Activated CD8-positive, alpha-beta memory T cell treated with anti-CD3 and anti-CD28 coated beads, Interleukin-2, amount 50 U/mL, for 4 hours (primary cell): ENCODE measurements at places on chromosomes 6 and 20.

GRCh38 chr6:148557796-148558321 lies 189.0 kb upstream of the UST start:
- no peak for DNase-seq

DNA sequence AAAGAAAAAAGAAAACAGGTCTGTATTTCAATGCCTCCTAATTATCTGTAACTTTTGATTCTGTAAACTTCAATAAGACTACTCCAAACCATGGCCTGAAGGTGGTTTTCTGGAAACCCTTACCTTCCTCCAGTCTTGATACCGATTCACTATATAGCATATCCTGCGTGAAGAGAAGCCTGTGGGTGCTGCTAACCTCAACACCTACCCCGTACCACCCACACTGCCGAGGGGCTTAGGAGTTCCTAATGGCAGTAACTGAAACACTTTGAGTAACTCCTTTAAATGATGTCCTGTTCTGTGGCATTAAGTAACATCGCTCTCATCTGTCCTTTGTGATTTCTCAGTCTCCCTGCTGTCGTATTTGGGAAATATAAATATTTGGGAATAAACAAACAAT lies 104.5 kb upstream of the CARMIL1 start:
- no peak for DNase-seq

GRCh38 chr6:98924647-98925046 lies 23.1 kb downstream of the FBXL4 start:
- no peak for DNase-seq

DNA sequence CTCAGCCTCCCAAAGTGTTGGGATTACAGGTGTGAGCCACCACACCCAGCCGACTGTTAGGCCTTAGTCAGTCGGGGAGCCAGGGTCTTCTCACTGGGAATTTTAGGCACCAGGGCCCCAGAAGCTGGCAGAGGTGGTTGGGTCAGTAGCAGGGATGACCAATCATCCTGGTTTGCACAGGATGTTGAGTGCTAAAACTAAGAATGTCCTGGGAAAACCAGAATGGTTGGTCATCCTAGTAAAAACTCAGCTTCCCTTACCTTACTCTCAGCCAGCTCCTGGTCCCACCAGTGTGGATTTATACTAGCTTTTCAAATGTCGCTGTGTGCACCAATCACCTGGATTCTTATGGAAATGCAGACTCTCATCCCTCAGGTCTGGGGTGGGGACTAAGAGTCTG lies 31.8 kb downstream of the KCNG1 start:
- DNase-seq, result no peak

DNA sequence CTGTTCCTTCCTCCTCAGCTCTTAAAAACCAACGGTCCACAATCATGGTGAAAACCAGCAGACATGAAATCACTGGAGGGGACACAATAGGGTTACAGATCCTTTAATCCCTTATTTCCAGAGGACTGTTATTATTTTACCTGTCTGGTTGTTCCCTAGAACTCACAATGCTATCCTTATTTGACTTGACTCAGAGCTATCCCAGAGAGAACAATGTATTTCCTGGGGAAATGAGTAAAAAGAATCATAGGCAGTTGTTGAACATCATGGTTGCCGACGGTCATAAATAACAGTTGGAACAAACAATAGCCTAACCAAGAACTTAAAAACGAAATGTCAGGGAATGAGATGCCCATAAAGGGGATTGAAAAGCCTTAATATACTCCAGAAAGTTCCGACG lies 9.3 kb downstream of the OR2H1 start:
- no peak for DNase-seq

DNA sequence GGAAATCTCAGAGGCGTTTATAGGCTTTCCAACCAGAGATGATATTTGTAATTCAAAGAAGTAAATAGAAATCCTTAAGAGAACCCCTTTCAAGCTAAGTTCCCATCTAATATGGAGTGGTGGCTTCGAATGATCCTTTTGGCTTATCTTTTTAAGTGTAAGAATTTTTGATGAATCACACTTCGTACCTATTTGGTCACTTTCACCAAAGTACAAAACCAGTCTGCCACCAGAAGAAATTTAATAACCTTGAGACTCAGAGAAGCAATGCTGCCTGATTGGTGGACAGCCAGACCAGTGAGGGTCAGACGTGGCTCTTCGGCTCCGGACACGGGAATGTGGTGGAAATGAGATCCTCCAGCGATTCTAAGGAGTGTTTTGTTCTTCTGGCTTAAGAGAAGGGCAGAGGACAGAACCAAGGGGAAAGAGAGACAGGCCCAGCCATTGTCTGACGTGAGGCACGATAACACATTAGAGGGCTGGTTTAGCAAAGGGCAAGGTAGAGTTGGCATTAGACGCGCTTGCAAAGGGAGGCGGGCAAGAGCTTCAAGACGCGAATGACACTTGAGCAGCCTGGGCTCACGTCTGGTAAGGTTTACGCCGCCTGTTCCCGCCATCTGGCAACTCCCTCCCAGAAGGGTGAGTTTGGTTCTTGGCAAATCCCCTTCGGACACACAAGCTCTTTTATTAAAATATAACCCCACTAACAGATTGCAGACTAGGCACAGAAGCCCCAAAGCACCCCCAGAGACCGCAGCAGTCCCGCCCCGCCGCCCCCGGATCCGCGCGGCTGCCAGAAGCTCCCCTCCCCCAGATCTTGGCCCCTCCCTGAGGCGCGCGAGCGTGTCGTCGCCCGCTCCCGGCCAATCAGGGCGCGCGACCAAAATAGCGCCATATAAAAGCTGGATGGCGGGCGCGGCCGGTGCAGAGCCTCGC lies 50.0 kb upstream of the EZR start:
- DNase-seq, result peak; percentile 97

DNA sequence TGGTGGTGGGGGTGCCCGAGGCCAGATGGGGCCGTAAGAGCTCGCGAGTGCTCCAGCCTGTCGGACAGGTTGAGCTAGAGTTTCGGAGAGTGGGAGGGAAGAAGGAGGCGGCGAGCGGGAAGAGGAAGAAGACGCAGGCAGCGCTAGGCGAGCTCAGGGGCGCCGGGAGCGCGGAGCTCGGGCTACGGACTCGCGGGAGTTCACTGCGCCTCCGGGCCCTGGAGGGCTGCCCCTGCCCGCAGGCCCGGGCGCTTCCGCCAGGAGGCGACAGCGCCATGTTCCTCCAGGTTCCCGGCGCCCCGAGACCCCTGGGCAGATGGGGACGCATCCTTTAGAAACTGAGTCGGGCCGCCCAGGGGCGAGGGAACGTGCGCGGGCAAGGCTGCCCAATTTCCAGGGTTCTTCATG lies 984 bp downstream of the TFAP2C start:
- DNase-seq, result no peak

DNA sequence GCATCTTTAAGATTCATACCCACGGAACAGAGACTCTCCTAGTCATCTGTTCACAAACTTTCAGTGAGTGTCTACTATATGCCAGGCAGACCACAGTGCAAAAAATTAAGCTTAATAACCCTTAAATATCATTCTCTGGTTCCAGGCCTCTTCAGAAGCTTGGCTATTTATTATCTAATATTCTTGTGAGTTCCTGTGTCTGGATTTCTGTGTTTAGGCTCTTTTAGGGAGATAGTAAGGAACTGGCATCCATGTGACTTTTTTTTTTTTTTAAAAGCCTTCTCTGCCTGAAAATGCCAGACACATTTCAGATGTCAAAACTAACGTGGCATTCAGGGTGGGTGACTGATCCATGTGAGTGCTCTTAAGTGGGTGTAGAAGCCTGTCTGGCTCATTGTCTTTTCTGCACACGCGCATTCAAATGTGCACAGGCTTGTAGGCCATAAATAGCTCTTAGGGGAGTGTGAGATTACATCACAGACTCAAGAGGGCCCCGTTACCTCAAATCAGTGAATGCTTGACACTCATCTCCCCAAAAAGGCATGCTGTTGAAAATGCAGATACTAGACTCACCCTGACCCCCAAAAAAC lies 141.9 kb downstream of the GMPR start:
- no peak for DNase-seq

- DNase-seq, result no peak
These were observed 8.5 kb downstream of the MRPS18A start for GRCh38 chr6:43679057-43679456.

- DNase-seq, result no peak
These were observed 33.9 kb upstream of the FAM83D start for GRCh38 chr20:38892091-38892981.

DNA sequence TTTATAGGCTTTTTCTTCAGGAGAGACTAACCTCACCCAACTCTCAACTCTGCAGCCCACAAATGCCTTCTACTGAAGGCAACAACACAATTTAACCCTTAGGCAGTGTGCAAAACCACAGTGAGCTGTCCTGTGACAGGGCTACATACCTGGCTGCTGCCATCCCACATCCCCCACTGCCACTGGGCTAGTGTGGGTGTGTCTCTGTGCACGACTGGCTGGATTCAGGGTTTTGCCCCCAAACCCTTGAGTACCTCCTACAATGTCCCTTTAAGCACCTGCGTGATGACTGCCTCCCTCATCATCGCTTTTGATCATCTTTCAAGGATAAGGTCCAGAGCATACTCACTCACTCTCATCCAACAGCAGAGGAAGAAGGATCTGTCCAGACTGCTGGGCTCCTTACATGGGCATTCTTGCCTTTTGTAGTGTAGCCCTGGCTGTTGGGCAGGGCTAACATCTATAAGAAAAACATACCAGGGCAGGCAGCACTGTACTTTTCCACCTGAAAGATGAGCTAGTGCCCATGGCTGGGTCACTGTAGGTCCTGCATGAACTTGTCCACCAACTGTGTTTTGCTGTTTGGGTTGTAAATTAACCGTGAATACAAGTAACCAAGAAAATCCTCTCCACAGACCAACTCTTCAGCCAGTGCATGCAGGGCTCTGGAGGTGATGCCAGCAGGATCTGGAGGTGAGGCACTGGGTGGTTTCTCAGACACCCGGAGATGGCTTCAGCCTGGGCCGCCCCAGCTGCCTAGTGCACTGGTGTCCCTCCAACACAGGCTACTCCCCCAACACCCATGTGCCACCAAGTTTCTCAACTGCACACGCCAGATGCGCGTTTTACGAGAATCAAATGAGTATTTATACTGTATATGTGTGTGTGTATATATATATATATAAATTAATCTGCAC lies 45.2 kb downstream of the PLCG1 start:
- no peak for DNase-seq
